ENCODE measurements at places on chromosomes 3 and 15. TPM values are rescaled to one million over a fixed set of nuclear protein-coding genes. Genes with fewer than 3 reads are reported as not detected.

Gene GOLGA8N
- 20.9 TPM for polyA plus RNA-seq

DNA sequence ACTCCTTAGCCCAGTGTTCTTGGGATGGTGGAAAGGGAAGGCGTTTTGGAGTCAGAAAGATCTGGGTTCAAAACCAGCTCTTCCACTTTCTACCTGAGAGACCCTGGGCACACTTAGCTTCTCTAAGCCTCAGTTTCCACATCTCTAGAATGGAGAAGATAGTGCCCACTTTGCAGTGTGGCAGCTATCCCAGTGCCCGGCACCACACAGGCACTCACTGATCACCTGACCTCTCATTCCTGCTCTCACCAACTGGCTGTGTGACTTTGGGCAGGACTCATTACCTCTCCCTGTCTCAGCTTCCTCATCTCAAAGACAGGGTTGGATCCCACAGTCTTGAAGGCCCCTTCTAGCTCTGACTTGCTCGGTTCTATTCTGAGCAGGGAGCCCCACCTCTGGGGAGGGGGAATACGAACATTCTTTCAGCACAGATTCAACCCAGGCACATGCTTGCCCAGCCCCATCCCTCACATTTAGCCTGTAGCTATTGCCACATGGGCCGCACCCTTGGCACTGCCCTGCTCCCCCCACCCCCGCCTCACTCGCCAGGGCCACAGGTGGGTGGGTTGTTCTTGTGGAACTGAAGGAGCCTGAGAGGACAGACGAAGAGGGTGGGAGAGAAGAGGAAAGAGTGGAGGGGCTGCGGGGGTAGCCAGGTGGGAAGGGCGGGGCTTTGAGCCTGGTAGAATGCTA, 39.2 kb downstream of the EPHB3 start:
- no peak for DNase-seq

Gene IQCH
- polyA plus RNA-seq, result 0.53 TPM

DNA sequence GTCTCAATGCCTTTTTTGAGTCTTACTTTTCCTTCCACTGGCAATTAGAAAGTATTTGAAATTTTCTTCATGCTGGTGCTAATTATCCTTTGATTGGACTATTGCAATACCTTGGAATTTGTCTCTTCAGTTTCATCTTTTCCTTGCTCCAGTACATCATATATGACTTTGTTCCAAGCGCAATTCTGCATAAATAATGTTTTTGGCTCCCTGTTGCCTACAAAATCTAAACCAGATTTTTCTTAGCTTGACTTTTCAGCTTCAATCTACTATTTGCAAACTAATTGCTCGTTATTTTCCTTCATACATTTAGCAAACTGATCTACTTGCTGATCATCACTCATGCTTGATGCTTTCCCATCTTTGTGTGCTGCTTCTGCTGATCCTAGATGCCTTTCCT, 230.8 kb upstream of the GPR149 start:
- DNase-seq, result peak; percentile 36

- DNase-seq, result no peak
Observed at GRCh38 chr15:77606142-77607034, 26.3 kb downstream of the LINGO1 start.

DNA sequence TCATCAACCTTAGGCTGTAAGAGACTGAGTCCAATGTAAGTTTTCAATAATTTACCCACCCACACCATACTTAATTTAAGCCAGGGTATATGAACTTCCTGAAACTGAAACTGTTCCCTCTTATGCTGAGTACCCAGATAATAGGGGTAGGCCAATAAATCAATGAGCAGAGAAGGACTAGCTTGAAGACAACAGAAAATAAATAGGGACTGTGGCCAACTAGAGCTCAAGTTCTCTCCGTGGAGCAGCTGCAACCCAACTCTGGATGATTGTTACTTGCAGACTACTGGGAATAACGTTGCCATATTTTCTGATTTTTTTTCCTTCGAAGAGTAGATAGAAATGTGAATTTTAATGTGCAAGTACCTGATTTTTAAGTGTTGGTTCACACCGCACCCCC, 128.0 kb downstream of the ATG7 start:
- DNase-seq, result no peak

DNA sequence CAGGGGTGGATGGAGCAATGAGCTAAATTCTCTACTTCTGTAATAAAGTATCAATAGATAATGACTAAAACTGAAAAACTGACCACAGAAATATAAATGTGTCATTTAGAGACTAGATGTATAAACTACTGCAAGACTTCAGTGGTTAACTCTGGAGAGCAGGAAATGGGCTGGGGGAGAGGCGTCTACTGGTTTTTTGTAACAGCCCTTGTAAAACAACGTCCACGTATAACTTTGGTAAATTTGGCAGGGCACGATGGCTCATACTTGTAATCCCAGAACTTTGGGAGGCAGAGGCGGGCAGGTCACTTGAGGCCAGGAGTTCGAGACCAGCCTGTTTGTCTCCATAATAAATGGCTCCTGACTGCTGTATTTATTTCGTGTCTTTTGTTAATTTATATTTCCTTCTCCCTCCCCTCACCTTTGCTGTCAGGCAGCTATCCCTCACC, 12.5 kb downstream of the RAB27A start:
- no peak for DNase-seq

GRCh38 chr3:71515636-71516365, 67.7 kb downstream of the FOXP1 start:
- DNase-seq, result no peak

Gene GAP43
- 0.68 TPM for polyA plus RNA-seq

DNA sequence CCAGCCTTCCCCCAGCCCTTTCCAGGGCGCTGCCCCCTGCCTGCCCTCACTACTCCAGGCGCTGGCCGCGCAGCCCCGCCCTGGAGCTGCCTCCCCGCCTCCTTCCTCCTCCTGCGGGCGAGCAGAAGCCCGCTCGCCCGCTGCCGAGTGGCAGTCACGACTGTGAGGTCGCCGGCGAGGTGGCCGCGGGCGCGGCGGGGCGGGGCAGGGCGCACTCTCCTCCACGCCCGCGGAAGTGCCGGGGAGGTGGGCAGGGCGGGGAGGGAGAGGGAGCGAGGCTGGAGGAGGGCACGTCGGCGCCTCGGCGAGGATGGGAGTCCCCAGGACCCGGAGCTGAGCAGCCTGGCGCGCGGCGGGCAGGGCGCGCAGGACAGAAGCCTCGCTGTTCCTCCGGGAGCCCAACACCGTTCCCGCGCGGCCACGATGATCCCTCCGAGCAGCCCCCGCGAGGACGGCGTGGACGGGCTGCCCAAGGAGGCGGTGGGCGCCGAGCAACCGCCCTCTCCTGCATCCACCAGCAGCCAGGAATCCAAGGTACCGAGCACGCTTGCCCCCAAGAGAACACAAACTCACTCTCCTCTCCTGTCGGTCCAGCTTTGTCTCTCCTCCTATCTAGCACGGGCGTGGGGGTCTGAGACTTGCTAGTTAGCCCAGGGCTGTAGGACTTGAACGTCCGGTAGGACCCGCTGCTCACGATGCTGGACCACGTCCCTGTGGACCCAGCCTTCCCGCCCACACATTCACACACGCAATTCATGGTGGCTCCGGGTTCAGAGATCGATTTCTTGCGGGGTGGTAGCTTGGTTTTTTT, at the start of gene STAC:
Gene STAC (plus strand): TSS at position 284 of the 811 bp plus-strand sequence. CDS start 140 bp downstream, at position 424.
- DNase-seq, result peak; percentile 40

Gene CPEB1
- 0.41 TPM for polyA plus RNA-seq

GRCh38 chr3:88369337-88369736, 219.6 kb downstream of the C3orf38 start:
- DNase-seq, result no peak

Gene BDH1
- 5.5 TPM for polyA plus RNA-seq

- no peak for DNase-seq
Observed at GRCh38 chr3:14433106-14433505, 30.7 kb downstream of the SLC6A6 start.

Gene VIPR1
- 2.8 TPM for polyA plus RNA-seq

DNA sequence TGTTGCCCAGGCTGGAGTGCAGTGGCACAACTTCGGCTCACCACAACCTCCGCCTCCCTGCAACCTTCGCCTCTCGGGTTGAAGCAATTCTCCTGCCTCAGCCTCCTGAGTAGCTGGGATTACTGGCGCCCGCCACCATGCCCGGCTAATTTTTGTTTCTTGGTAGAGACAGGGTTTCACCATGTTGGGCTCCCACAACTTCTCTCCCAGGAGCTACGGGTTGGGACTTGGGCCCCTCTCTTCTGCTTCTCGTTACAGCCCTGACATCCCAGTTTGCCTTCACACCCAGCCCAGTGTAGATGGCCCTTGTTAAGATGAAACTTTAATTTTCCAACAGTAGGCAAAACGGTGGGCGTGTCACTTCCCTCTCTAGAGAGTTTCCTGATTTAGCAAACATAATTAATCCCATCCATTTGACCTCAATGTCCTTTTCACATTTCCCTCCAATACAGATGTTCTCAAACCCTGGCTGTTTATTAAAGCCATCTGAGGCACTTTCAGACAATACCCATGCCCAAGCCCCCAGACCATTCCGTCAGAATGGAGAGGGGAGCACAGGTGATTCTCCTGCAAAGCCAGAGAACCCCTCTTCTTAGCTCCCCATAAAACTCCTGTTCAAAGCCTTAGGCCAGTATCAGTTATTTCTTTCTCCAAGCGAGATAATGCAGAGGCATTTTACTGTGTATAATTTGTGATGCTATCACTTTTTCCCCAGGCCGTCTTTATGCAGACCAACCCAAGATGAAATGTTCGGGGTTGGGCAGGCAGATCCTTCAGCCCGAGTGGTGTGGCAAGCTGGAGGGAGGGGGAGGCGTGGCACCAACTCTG, 245.7 kb downstream of the XXYLT1 start:
- DNase-seq, result no peak

Gene ITIH3
- polyA plus RNA-seq, result 1.1 TPM

DNA sequence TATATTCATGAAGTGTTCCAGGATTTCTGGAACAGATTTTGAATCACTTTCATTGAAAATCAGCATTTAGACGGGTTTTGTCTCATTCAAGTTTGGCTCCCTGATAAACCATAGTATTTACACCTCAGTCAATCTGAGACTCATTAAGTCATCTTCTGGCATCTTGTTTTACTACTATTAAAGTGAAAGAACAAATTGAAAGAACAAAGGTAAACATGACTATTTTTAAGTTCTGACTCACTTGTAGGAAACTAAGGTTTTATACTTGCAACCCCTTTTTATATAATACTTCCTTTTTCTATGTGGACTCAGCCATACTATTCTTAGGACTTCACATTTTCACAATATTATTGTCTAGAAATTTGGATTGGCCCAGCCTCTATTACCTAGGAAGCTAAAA, 854.4 kb downstream of the SQOR start:
- no peak for DNase-seq

DNA sequence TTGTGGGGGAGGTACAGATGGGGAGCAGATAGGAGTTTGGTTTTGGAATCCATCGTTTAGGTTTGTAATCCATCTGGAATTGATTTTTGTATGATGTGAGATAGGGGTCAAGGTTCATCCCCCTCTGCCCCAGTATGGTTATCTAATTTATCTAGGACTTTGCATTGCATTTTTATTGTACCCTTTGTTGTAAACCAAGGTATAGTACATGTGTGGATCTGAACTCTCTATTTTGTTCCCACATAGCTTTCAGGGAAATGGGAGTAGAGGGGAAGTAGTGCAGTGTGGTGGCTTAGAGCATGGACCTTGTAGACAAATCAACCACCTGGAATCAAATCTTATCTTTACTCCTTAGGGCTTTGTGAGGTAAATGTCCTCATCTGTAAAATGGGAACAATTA, 65.7 kb downstream of the RAD54L2 start:
- no peak for DNase-seq

- no peak for DNase-seq
Observed at GRCh38 chr15:81633889-81634288, 259.9 kb upstream of the TMC3 start.

Gene SLC9C1
- polyA plus RNA-seq, result 0.10 TPM

GRCh38 chr15:88032787-88033186, 223.8 kb downstream of the NTRK3 start:
- DNase-seq, result no peak

Gene CIAO2A
- 43.1 TPM for polyA plus RNA-seq

DNA sequence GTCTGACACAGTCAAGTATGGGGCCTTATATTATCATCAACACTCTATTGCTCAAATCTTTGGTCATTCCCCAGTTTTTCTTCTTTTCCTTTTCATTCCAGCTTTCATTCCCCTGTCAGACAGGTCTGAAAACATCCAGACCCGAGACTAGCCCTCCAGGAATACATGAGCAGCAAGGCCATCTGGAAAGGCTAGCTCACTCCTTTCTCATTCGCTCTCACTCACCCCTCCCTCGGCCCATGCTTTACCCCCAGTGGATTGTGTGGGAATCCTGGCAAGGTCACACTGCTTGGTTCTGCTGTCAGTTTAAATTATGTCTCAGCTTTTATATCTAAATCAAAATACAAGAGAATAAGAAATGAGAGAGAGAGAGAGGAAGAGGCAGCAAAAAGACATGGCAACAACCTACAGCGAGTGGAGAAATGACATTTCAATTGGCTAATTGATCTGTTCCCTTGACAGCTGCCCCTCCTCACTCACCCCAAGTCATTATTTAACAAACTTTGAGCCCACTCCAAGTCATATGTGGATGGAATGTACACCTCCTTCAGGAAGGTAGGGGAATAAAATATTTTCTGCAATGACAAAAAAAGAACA, 962.2 kb downstream of the TUSC7 start:
- no peak for DNase-seq

GRCh38 chr15:32880642-32881041, 162.8 kb downstream of the GREM1 start:
- DNase-seq, result no peak

Gene LRRC58
- polyA plus RNA-seq, result 11.1 TPM

Gene LYZL4
- not detected for polyA plus RNA-seq

Gene EFHB
- 1.5 TPM for polyA plus RNA-seq

GRCh38 chr3:11494131-11494916, 149.4 kb downstream of the VGLL4 start:
- DNase-seq, result no peak

Gene TTLL13
- not detected for polyA plus RNA-seq

DNA sequence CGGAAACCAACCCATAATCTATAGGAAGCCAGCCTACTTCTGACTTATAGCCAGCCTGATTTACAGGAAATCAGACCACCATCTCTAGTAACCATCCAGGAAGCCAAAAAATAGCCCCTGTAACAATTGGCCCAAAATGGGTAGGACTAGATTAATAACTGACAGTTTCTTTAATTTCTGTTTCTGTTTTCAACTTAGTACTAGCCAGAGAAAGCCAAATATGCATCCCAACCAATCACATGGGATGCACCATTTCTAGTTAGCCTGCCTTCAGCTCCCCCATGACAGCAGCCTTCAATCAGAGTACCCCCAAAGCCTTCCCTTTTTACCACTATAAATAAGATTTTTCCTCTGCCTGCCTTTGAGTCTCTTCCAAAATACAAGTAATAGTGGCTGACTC, 239.1 kb upstream of the GADL1 start:
- no peak for DNase-seq

- no peak for DNase-seq
Observed at GRCh38 chr3:37766797-37767776, 94.6 kb upstream of the CTDSPL start.

Gene DISP2
- 1.4 TPM for polyA plus RNA-seq

DNA sequence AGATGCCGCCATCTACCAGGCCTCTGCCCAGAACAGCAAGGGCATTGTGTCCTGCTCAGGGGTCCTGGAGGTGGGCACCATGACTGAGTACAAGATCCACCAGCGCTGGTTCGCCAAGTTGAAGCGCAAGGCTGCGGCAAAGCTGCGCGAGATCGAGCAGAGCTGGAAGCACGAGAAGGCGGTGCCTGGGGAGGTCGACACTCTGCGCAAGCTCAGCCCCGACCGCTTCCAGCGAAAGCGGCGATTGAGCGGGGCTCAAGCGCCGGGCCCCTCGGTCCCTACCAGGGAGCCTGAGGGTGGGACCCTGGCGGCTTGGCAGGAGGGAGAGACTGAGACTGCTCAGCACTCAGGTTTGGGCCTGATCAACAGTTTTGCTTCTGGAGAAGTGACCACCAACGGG, 22.6 kb downstream of the ALPK3 start:
- DNase-seq, result no peak

- DNase-seq, result no peak
Observed at GRCh38 chr15:59545573-59545972, 66.0 kb upstream of the GCNT3 start.

Measured in hindlimb muscle (tissue), 1 donor.